ENCODE measurements at places on chromosomes 5 and 9. TPM values are rescaled to one million over a fixed set of nuclear protein-coding genes. Genes with fewer than 3 reads are reported as not detected.

The SSBP2 gene
- 40.8 TPM for total RNA-seq

DNA sequence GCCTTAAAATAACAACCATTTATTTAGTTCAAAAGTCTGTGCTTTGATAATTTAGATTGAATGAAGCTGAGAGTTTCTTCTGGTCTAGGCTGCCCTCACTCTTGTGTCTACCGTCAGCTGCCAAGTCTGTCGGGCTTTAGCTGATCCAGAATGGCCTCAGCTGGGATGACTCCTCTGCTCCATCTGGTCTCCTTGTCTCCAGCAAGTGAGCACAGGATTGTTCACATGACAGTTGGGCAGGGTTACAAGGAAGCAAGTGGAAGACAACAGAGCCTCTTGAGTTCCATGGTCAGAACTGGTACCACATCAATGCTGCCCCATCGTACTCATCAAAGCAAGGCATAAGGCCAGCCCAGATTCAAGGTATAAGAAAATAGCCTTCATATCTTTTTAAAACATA is 9.0 kb downstream of the HTR1A start:
- H3K4me1 ChIP-seq = no peaks in the 10 kb centered on the region
- H3K27me3 ChIP-seq = no peaks in the 10 kb centered on the region
- H3K4me3 ChIP-seq = no peak overlapping the region
- no peak for DNase-seq

- peaks cover 9% of the 10 kb centered on the region for H3K4me1 ChIP-seq
- H3K27ac ChIP-seq = no peak overlapping the region
These were observed 15.8 kb downstream of the F2RL2 start for GRCh38 chr5:76607353-76607871.

The CTXN3 gene
- total RNA-seq = not detected

The TSSK1B gene
- total RNA-seq = not detected

Data from spleen (tissue), 13 donors.